Right ventricle myocardium superior (tissue), 1 donor: ENCODE measurements at places on chromosomes 1 and 21.
A peak's percentile ranks its signal among the peaks of the same experiment; 100 is the strongest.

GRCh38 chr1:14899686-14900085, 253.9 kb upstream of the TMEM51 start:
- no peak for DNase-seq

- no peak for DNase-seq
Measured at GRCh38 chr21:21715266-21715969, 717.2 kb downstream of the NCAM2 start.

DNA sequence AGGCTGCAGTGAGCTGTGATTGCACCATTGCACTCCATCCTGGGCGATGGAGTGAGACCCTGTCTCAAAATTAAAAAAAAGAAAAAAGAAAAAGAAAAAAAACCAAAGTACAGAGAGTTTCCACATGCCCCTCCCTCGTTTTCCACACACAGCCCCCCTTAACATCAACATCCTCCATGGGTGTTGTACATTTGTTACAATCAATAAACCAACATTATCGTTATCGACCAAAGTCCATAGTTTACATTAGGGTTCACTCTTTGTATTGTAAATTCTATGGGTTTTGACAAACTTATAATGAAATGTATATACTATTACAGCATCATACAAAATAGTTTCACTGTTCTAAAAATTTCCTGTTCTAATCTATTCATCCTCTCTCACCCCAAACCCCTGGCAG, 15.9 kb upstream of the TINAGL1 start:
- DNase-seq: no peak

- DNase-seq: no peak
Measured at GRCh38 chr1:169733924-169734323, at the start of gene SELE. SELE (minus strand) TSS chr1:169734079; CDS start chr1:169733612, 467 bp downstream.

DNA sequence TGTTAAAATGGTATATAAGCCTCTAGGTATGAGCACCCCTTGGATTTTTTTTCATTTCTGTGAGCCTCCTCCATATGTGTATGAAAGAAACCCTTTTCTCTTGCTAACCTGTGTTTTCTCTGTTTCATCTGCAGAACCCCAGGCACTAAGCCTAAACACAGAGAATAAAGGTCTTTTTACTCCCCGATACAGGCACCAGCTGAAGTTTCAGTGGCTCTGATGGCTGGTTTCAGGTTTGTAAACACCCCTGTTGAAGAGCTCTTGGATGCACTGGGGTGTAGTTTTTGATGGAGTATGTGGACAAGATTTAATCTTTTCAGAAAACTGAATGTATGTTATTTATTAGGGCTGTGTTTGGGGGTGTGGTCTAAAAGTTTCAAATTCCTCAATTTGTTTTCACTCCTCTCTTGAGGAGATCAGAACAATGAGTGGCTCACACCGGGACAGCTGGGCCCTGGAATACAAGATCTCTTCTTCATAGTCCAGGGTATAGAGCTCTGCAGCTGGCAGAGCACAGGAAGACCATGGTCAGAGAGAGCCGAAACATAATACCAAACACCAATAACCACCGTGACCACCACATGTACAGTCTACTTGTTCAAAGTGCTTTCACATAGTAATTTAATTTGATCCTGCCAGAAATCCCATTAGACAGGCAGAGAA, 50.2 kb upstream of the VTCN1 start:
- DNase-seq: no peak

- DNase-seq: no peak
Measured at GRCh38 chr1:65412256-65412983, 8.0 kb upstream of the LEPR start.

GRCh38 chr21:26972192-26972591, 5.3 kb upstream of the ADAMTS5 start:
- DNase-seq: no peak

DNA sequence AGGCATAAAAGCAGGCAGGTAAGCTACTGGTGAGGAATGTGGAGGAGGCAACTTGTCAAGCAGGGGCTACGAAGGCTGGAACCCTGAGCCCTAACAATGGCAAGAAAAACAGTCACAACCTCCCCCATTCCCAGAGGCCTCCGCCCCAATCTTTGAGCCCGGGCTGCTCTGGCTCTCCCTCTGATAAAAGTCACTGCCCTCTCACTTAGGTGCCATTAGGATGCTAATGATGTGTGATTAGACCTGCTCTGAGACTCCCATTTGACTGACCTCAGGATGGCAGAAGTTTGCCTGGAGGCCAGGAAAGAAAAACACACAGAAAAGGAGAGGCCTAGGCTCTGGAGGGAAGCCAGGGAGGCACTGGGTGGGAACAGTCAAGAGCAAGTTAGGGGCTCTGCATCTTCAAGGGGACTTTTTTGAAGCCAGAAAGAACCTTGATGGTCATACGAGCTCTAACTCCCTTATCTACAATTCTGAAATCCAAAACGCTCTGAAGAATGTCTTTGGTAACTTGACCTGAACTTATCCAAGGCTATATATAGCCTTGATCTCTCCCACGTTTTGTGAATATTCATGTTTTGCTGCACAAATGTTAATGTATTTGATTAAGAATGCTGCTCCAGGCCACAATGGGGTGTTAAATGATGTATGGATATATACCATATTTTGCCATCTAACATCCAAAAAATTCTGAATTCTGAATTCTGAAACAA, 98.9 kb downstream of the TRABD2B start:
- DNase-seq: no peak

DNA sequence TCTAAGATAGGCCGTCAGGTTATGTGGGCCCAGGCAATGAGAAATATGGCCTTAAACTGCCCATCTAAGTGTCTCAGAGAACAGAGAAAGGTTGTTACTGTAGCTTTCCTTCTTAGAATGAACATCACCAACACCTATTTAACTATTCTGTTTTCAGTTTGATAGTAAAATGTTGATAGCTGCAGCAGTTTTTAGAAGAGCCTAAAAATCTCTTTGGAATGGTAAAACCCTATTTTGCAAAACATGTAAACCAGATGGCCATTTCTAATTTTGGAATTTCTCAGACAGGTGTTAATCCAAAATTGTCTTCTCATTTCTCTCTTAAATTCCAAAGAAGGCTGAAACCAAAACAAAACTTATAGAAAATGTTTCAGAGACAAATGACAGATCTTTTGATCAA, 57.5 kb downstream of the DIPK1A start:
- no peak for DNase-seq

DNA sequence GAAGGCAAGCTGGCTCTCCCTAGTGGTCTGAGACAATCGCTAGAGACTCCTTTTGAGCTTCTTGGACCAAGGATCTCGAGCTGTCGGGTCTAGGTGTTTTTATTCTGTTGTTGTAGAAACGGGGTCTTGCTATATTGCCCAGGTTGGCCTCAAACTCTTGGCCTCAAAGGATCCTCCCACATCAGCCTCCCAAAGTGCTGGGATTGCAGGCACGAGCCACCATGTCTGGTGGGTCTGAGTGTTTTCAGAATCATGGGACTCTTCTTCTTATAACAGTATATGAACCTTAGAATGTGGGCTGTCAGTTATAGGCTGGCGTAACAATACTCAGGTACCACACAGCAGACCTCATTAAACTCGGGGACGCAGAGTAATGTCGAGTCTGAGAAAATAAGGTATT, 33.1 kb downstream of the DNAJC11 start:
- DNase-seq: no peak

DNA sequence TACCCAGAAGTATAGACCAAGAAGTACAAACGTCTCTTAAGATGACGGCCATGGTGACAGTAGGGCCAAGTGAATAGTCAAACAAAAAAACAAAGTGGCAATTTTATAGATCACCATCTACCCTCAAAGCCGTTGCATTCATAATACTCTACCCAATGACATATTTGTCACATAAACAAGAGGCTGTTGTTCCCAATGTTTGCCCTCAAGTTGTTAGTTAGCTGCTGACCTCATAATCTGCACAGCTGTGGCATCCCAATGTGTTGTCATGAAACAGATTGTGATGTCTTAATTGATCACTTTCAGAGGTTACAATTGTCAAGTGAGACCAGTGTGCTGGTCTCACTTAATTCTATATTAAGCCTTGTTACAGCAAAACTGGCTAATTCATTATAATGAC, 333.8 kb downstream of the ST6GALNAC3 start:
- no peak for DNase-seq

- DNase-seq: no peak
Measured at GRCh38 chr21:14095056-14095455, 115.7 kb downstream of the LIPI start.

- no peak for DNase-seq
Measured at GRCh38 chr1:179529482-179530195, 46.1 kb downstream of the NPHS2 start.

DNA sequence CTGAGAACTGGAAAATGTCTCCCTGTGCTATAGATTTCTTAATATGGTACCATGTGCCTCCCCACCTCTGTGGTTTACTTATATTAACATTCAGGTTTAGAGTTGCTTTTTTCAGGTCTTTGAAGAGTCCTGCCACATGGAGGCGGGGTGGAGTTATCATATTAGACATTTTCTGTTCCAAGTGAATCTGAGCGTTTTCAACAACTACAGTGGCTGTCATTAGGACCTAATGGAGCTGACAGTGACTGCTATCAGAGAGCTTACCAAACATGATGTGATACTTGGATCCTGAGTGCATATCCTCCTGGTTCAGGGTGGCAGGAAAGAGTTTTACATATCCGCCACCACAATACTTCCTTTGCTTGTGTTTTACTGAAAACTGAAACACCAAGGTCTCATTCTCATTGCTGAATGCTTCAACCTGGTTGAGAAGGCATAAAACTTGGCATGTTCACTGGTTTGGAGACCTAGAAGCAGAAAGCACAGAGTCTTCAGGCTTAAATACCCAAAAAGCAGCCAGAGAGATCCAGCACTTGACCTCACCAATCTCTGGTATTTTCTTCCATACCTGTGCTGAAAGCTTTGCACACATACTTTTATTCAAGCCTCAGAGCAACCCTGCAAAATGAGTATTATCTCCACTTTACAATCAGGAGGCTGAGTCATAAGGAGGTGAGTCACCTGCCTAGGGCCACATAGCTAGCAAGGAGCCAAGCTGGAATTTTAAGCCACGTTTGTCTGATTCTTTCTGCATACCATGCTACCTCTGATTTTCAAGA, 47.4 kb upstream of the OSBPL9 start:
- no peak for DNase-seq

GRCh38 chr1:73755649-73756048, 442.3 kb downstream of the LRRIQ3 start:
- no peak for DNase-seq

GRCh38 chr1:226776975-226777374, 37.9 kb upstream of the ITPKB start:
- DNase-seq: no peak

- no peak for DNase-seq
Measured at GRCh38 chr1:159857889-159858288, 4.6 kb downstream of the VSIG8 start.

DNA sequence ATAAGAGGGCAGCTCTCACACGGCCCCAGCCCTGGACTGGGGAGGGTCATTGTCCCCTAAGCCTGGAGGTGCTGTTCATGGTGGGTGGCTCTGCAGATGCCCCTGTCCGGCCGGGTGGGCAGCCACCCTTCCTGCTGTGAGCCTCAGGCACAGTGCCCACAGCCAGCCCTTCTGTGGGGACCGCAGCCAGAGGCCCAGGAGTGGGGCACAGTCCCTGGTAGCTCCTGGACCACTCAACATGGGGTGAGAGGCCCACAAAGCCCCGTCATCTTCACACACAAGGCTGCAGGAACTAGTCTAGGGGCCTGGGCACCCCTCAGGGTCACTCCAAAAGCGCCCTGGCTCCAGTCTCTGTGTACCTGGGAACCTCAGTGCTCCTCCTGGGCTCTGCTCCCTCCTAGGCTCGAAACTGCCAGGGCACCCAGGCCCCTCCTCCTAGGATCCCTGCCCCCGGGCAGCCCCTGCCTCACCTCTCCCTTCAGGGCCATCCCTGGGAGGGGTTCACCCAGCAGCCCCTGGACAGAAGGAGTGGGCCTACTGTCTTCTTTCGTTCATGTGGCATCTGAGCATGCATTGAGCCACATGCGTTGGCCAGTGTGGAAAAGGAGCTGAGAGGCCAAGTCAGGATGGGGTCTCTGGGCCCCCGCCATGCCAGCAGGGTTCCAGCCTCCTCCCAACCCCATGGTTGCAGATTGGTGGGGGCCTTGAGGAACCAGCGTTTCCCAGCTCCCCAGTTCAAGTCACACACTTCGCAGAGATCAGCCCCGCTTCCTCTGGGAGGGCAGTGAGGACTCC, 43.0 kb downstream of the WNT9A start:
- peak; percentile 24 for DNase-seq

- DNase-seq: peak; percentile 37
Measured at GRCh38 chr1:186424539-186424938, 36.4 kb downstream of the PDC start.

- no peak for DNase-seq
Measured at GRCh38 chr1:53902235-53903138, 8.5 kb downstream of the DIO1 start.

DNA sequence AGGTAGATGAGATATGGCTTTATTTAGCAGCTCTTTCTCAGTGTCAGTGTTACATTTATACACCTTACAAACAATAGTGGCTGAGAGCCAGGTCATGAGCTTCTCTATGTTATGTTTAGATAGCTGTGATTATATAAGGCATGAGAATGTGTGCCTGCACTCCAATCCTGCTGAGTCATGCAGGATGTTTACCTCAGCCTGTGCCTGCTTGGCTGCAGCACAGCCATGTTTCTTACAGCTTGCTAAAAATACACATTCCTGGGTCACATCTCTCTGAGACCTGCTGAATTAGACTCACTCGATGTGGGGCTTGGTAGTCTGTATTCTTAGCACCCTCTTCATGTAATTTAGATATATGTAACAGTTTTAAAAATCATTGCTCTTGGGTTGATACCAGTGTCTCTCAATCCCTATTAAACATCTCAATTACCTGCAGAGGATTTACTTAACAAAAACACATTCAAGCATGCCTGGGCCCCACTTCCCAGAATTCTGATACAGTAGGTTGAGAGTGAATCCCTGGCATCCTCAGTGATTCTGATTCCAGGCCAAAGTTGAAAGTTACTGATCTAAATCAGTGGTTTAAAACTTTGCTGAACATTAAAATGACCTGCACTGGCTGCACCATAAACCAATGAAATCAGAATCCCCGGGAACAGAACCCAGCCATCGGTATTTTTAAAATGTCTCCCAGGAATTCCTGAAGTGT, 107.5 kb downstream of the GDAP2 start:
- peak; percentile 44 for DNase-seq

DNA sequence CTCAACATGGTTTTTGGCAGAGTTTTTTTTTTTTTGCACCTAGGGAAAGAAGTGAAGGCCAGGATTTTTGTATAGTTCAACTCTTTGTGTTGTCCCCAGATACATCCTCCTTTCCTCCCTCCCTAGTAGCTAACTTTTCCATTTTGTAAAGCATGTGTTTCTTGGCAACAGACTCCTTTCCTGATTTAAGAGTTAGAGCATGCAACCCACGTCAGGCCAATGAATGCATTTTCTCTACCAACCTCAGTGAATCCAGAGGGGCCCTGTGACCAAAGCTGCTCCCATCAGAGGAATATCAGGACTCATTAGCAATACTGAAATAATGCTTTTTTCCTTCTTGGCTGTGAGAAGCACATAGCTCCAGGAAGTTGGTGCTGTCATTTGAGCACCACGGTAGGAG, 287.2 kb downstream of the LMO4 start:
- no peak for DNase-seq

DNA sequence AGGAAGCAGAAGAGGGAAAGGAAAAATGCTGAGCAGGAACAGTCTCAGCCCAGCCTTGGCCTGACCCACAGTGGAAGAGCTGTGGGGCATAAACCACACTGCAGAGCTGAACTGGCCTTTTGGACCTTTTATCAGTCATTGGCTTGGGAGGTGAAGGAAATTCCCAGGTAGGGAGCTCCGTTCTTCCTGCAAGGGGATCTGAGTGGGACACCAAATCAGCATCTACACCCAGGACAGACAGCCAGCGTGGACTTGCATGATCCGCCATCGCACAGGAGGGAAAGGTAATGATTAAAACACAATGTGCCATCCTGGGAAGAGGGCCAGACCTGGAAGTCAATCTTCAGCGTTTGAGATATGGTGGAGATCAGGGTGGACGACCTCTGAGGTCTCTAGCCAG, 1.2 kb upstream of the MTFR1L start:
- DNase-seq: no peak
